ENCODE measurements at places on chromosomes 13 and 19.

DNA sequence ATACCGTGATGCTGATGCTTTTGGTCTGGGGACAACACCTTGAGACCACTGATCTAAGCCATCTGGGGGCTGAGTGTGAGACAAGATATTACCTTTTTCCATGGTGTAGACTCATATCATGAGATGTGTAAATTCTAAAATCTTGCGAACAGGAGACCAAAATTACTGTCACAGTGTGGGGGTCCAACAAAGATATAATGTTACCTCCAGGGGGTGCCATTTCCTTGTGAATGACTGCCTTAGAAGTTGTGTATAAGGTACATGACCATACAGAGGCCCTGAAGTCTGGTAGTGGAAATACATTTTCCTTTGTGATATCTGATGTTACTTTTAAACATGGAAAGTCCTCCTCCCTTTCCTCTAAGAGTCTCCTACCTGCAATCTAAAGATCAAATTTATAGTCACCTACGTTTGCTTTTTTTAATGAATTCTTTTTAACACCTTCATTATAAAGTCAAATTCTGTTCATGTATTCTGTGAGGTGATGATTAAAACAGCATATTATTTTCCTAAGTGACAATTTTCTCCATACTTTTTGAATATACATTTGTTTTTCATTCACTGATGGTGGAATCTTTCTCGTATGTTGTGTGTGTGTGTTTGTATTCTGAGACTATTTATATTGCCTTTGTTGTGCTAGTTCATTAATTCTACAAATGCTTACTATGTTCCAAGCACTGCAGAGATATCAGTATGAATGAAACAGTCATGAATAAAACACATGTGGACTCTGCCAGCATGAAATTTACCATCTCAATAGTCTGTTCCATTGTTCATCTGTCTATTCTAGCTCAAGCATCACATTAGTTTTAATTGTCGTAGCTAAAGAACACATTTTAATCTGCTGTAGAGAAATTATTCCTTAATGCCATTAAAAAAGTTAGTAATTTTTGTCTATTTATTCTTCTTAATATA, 113.7 kb downstream of the RFC3 start:
- DNase-seq: no peak

DNA sequence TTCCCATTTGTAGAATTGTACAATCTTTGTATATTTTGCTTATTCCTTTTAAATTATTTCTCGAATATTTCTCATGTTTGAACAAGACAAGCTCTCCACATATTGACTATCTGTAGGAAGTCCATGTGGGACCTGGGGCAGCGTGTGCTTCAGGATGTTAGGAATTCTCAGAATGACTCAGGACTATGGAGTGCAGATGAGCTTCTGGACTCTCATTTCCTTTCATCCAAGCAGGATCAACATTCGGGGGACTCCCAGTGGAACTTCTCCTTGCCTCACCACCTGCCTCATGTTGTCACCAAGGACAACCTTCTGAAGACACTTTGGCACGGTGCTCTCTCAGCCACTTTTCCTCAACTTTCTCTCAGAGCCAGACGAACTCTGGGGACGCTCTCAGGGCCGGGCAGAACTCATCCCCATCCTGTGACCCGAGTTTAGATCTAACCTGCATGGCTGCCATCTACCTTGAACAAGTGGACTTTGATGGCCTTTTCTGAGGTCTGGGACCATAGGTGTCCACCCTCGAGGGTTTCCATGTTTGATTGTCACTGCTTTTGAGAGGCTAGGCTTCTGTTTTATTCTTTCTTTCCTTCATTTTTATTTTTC, 441.7 kb downstream of the IRS2 start:
- DNase-seq: no peak

DNA sequence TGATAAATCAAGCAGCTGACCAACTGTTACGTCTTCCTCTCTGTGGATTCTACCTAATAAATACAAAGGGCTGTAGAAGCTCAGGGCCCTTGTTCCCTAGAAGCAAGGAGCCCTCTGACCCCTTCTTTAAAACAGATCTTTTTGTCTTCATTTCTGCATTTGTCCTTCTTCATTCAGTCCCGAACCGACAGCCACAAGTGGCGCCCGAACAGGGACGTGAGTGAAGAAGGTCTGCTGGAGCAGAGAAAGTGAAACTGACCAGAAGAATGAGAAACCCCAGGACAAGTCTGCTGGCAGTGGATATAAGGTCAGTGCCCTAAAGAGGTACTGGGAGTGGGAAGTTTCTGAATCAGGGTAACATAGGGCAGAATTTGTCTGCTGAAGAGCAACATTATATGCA, 13.1 kb downstream of the ZNF773 start:
- DNase-seq: no peak

- no peak for DNase-seq
Observed at GRCh38 chr19:4970558-4971423, 1.9 kb downstream of the KDM4B start.

- no peak for DNase-seq
Observed at GRCh38 chr13:30037766-30038165, 187.3 kb upstream of the UBL3 start.
